ENCODE measurements at places on chromosomes 7 and 10.

DNA sequence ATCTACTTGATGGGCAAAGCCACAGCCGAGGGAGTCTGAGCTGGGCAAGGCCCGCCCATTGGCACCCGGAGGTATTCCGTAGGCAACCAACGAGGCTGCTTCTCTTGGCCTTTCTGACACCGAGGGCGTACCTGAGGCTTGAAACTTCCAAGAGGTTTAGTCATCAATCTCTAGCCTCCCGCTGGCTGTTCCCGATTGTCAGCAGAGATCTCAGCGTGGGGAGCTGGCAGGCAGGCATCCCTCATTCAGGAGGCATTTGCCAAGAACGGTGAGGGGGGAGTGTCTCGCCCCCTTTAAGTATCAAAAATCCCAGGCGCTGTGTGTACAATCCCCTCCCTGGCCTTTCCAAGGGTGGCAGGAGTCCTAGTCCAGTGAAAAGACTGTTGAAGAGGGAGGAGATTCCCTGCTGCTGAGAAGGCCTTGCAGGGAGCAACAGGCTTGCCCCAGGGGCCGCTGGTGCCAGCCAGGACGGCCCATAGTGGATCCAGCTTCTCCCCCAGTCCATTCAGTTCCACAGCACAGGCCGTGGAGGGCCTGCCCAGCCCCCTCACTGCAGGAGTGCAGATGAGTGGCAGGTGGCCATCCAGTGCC is 39.7 kb downstream of the OAT start:
- DNase-seq: no peak

DNA sequence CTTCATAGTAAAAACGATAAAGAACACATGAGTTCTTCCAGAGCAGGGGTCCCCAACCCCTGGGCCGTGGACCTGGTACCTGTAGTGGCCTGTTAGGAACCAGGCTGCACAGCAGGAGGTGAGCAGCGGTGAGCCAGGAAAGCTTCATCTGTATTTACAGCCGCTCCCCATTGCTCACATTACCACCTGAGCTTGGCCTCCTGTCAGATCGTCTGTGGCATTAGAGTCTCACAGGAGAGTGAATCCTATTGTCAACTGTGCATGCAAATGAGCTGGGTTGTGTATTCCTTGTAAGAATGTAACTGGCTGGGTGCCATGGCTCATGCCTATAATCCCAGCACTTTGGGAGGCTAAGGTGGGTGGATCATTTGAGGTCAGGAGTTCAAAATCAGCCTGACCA is 229.5 kb downstream of the CNTNAP2 start:
- no peak for DNase-seq

- no peak for DNase-seq
Observed at GRCh38 chr7:149053384-149053783, 25.1 kb upstream of the PDIA4 start.

DNA sequence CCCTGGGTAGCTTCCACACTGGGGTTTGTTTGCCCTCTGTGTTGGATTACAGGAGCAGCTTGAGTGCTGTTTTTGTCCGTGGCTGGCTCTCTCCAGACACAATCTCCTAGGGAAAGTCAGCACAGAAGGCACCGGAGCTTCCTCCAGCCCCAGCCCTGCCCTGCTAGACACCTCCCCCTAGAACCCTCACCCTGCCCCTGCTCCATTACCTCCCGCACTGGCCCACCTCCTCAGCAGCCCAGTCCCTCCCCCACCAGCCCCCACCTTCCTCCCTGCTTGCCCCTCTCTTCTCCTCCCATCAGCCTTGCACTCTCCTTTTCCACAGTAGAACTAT is 130.5 kb downstream of the ADCY1 start:
- DNase-seq: no peak

DNA sequence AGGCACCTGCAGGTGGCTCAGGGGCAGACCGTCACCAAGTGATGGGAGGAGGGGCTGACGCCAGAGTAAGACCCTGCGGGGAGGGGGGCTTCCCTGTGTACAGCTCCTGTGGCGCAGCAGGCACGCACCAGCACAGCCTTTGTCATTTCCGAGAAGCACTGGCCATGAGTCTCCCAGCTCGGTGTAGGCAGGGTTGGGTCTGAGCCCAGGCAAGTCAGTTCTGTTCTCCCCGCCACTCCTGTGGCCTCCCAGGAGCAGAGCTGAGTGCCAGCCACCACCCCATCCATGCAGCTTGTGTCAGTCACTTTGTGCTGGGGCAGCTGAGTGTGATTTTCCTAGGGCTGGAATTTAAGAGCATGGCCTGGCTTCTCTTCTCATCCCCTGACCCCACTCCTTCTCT is 13.2 kb downstream of the CPSF4 start:
- peak; percentile 56 for DNase-seq

DNA sequence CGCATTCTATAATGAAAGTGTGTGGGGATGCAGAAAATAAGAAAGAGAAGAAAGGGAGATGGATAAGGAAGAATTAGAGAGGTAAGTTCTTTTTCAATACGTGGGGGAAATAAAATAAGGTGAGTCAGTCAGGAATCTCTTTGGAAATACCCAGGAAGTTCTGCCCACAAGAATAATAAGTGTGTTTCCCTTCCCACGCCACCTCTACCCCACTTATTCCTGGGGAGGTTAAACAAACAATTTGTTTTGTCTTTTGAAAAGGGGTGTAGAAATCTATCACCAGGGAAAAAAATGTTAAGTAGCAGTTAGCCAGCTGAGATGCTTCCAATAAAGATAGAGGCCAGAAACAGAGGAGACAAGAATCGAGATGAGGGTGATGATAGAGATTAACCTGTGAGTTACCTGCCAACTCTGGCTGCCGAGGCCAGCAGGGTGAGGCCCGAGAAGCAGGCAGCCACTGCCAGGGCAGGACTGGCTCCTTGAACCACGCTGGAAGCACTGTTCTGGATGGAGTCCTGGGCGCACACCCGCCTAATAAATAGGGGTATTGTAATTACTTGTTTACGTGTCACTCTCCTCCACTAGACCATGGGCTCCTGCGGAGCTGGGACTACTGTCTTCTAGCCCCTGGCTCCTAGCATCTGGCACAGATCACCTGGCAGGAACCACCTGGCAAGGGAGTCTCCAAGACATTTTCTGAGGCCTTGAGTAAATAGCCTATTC is 191.3 kb downstream of the FGFR2 start:
- DNase-seq: no peak

GRCh38 chr10:31346953-31347352 is 27.9 kb downstream of the ZEB1 start:
- DNase-seq: no peak

DNA sequence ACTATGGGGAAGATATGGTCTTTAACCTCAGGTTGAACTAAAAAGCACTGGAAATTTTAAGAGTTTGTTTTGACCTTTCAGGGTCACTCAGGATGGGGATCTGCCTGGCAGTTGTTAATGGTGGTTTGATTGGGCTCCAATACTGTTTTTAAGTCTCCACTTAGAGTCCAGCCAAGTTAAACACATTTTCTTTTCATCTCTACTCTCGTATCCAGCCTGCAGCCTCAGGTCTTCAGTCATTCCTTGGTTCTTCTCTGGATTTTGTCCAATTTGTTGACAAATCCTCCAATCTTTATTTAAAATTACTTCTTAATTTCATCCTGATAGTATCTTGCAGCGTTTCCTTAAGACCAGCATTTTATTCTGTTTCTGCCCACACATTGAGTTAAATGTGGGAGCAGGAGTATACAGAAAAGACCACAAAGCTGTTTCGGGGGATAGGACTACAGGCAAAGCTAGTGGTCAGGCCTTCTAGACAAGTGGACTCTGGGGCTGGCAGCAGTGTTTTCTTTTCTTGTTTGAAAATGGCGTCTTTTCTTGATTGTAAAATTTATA is 133.2 kb upstream of the INHBA start:
- DNase-seq: no peak

- no peak for DNase-seq
Observed at GRCh38 chr10:77978360-77978759, 51.0 kb downstream of the POLR3A start.

DNA sequence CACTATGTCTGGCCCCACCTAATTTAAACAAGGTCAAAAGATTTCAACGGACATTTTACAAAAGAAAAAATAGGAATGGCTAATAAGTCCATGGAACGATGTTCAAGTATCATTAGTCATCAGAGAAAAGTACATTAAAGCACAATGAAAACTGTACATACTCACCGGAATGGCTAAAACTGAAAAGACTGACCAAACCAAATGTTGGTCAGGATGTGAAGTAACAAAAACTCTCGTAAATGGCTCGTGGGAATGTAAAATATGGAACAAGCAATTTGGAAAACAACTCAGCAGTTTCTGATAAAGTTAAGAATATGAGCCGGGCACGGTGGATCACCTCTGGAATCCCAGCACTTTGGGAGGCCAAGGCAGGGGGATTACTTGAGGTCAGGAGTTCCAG is 65.7 kb upstream of the PARD3 start:
- DNase-seq: no peak

DNA sequence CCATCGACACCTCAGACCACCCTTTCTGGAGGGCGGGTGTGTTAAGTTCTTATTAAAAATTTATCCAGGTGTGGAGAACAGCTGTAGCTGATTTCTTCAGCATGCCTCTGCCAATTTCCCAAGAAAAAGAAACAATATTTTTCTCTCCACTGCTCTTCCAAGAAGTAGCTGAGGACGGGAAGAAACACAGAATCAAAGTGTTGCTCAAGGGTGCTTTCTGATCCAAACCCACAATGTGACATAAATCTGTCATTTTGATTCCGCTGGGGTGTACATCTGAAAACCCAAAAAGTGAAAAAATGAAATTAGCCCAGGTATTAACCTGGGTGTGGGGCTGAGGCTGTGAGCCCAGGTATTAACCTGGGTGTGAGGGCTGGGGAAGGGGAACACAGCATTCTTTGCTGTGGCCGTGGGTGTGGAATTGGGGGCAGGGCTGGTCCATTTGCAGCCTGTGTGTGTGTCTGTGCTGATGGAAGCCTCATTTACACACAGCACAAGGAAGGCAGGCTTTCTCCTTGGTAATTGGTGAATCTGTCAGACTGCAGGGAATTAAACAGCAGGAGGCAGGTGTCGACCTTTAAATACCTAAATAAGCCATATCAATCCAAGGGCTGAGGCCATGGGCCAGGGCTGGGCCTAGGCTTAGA is 48.4 kb upstream of the CCDC3 start:
- DNase-seq: no peak

DNA sequence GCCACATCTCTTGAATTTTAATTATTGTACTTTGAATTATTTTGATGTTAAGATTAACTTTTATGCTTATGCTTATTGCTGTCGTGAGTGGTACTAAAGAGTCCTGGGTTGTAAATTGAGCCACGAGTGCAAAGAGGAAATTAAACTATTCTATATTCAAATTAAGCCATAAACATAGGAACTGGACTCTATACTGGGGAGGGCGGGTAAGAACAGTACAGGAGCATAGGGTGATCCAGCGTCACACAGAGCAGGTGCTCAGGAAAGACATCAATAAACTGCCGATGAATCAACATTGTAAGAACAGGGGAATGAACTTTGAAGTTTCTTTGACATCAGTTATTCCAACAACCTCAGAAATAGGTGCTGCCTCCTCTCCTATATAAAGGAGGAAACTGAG is 219.6 kb downstream of the CACNB2 start:
- DNase-seq: no peak

DNA sequence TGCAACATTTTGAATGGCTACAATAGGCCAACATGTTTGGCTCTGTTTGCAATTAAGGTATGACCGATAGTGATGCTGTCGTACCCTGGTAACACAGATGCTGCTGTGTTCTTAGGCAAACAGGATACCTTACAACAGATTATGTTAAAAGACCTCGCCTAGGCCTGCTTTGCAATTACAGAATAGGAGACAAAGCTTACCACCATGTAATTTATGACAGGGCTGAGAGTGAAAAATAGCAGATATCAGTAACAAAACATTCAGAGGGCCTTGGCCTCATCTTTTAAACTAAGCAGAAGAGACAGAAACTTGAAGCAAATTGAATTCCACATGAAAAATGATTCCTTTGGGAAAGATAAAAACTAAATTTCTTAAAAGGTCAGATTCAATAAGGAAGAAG is 29.4 kb upstream of the ABLIM1 start:
- DNase-seq: no peak

DNA sequence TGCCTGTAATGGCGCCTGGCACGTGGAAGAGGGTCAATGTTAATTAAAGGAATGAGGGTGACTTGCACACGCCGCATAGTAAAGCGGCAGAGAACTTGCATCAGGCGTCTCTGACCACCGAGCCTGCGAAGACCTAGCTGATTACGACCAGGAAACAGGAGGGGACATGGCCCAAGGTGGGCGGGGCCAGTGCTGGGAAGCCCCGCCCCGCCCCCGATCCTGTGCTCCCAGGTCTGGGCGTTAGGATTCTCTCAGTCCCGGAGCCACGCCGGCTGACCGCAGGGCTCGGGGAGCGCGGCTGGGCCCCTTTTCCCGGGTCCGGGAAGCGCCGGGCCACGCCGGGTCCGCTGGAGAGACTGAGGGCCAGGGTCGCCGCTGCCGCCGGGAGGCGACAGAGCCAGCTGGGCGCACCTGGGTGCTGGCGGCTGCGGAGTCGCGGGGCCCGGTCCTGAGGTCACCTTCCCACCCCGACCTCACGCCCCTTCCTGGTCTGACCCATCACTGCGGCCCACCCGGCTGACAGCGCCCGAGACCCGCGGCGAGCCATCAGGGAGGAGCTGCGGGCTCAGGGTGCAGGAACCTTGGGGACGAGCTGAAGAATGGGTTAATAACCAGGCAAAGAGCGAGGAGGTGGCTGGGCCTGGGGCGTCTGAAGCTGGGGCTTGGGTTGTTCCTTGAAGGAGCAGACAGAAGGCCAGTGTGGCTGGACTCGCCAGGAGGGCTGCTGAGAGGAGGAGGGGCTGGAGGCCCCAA is 23.0 kb upstream of the GRID1 start:
- no peak for DNase-seq

GRCh38 chr7:139720705-139721231 is 57.0 kb downstream of the HIPK2 start:
- no peak for DNase-seq

DNA sequence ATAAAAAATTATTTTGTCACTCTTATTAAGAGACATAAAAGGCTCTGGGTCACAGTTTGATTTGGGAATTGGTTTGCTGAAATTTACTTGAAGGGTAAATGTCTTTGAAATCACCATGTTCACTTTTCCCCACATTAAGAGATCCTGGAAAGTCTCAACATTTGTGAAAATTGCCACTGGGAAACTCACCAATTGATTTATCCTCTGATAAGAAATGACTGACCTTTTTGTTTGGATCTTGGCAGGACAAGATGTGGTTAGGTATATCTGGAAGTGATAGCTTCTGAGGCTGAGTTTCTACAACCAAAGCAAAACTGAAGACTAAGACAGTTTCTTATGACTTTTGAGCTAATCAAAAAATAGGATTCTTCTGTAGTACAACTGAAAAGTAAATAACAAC is 107.1 kb upstream of the TMEM106B start:
- DNase-seq: no peak

DNA sequence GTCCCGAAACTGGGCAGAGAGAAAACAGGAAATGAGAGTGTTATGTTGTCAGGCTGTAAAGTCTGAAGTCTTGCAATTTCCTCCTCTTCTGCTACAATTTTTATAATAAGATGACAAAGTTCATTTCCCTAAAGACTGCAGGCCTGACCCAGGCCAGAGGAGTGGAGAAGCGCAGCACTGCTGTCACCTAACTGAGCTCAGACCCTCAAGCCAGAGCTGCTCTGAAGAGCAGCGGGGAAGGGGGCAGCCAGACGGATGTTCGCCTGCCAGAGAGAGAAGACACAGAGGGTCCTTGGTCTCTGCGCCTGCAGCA is 12.6 kb upstream of the AOAH start:
- no peak for DNase-seq
